ENCODE measurements at places on chromosomes 16 and 17. TPM values are rescaled to one million over a fixed set of nuclear protein-coding genes. Genes with fewer than 3 reads are reported as not detected.

DNA sequence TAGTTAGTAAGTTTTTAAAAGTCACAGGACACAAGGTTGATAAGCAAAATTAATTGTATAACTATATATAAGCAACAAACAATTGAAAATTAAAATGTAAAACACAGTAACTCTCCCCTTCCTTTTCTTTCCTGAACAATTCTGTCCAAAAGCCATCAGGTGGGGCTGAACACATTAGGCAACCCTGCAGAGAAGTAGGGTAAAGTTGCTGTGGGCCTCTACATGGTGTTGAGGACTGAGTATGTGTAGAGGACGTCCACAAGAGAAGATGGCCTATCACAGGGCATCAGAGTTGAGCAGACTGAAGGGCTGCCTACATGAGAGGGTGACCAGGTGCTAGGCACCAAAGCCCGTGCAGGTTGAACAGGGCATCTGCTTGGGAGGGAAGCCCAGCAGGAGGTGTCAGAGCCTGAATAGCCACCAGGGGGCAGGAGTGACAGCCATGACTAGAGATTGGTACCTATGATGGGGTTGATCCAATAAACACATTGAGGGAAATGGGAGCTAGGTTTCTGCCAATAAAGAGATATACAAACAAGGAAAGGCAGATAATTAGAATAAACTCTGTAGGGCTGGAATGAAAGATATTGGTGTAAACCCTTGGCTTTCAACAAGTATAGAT is 415.1 kb downstream of the NPIPA8 start:
- H3K4me1 ChIP-seq: no peaks in the 10 kb centered on the region
- no peaks in the 10 kb centered on the region for H3K27me3 ChIP-seq
- no peaks in the 10 kb centered on the region for H3K36me3 ChIP-seq
- no peak overlapping the region for H3K27ac ChIP-seq
- H3K4me3 ChIP-seq: no peak overlapping the region

The GOSR1 gene
- 48.9 TPM for total RNA-seq

DNA sequence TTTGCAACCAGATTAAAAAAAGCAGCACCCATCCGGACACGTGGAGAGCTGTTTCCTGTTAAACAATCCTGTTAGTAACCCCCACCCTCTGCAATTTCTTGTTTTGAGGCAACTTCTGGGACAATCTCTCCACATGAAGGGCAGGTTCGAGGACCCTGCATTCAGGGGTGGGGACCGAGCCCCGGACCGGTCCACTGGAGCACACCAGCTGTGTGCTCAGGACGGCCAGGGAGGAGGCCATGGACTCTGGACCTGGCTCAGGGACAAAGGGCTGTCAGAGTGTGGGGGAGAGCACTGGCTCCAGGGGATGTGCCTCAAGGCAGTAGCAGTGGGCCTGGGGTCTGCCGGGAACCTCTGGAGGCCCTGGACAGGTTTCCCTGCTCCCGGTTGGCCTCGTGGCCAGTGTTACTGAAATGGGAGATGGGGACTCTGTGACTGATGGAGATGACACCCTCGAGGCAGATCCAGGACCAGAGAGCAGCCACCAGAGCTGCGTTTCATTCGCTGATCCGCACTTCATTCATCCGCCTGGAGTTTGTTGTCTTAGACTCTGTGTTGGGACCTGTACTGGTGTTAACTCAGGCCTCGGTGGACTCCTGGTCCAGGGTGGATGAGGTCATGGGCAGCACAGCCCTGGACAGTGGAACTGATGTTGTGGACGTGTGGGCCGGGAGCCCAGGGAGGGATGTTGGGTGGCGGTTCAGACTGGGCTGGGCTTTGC is 2.9 kb upstream of the CPNE7 start:
- no peaks in the 10 kb centered on the region for H3K36me3 ChIP-seq
- peaks cover 12% of the 10 kb centered on the region for H3K4me1 ChIP-seq
- H3K27ac ChIP-seq: no peak overlapping the region
- DNase-seq: no peak
- peaks cover 28% of the 10 kb centered on the region for H3K27me3 ChIP-seq

GRCh38 chr16:74729783-74730683 is 29.4 kb upstream of the MLKL start:
- no peaks in the 10 kb centered on the region for H3K4me1 ChIP-seq
- DNase-seq: no peak
- no peaks in the 10 kb centered on the region for H3K27me3 ChIP-seq
- no peak overlapping the region for H3K27ac ChIP-seq

- H3K4me3 ChIP-seq: no peak overlapping the region
- no peaks in the 10 kb centered on the region for H3K36me3 ChIP-seq
- no peak overlapping the region for H3K27ac ChIP-seq
- H3K27me3 ChIP-seq: no peaks in the 10 kb centered on the region
- H3K4me1 ChIP-seq: no peaks in the 10 kb centered on the region
These were observed 175.3 kb downstream of the UTP18 start for GRCh38 chr17:51435641-51436091.

DNA sequence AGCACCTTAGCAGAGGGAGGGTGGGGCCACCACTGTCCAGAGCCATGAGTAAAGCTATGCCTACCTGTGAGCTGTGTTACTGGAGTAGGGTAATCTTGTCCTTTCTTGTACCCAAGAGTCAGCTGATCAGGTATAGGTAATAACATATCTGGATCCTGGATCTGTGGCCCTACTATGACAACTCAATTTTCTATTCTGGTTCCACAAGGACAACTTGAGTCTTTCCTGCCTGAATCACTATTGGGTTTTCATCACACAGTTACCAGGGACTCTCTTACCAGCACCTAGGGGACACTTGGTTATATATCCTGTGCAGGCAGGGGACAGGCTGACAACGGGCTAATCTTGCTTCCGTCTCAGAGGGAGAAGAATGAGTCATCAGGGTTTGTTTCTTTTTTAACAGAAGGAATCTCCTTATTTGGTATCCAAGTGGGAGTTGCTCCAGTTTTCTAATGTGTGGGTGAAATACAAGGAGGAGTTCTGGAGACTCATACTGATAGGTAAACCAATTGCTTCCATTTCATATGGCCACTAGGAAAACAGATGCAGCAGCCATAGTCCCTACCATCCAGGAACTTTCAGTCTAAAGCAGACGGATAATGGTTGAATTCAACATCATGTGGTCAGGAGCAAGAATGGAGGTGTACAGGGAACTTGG is 6.8 kb downstream of the ZNF267 start:
- H3K4me3 ChIP-seq: no peak overlapping the region
- no peaks in the 10 kb centered on the region for H3K27me3 ChIP-seq
- peaks cover 12% of the 10 kb centered on the region for H3K36me3 ChIP-seq
- peaks cover 37% of the 10 kb centered on the region for H3K4me1 ChIP-seq
- peak overlapping the region; percentile 39 for H3K27ac ChIP-seq

GRCh38 chr16:13245713-13246377 is 344.4 kb downstream of the SHISA9 start:
- no peak overlapping the region for H3K27ac ChIP-seq
- H3K4me3 ChIP-seq: no peak overlapping the region
- no peaks in the 10 kb centered on the region for H3K4me1 ChIP-seq
- H3K36me3 ChIP-seq: no peaks in the 10 kb centered on the region
- DNase-seq: no peak

The ASPHD1 gene
- 4.4 TPM for total RNA-seq

The CD300LF gene
- 38.0 TPM for total RNA-seq

The ORAI3 gene
- 19.5 TPM for total RNA-seq

DNA sequence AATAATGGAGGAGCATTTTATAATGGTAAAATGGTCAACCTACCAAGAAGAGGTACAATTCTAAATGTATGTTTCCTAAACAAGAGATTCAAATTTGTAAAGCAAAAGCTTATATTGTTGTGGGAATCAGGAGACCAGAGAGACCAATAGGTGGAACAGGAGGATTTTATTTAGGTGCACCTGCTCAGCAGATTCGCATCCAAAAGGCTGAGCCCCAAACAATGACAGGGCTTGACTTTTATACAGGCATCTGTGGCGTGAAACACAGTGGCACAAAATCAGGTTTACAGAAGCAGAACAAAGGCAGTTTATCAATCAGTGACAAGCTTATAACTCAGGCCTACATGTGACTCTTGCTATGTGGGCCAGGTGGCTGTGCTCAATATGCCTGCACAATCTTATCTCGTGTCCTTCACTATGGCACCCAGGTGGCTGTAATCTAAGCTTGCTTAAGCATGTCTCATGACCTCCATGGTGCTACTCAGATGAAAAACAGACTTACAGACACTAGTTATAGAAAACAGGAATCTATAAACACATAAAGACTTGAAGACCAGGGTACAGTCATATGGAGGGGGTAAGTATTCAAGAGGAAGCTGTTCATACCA is 780.2 kb upstream of the CA10 start:
- H3K4me3 ChIP-seq: no peak overlapping the region
- no peaks in the 10 kb centered on the region for H3K36me3 ChIP-seq
- H3K27me3 ChIP-seq: no peaks in the 10 kb centered on the region
- no peaks in the 10 kb centered on the region for H3K4me1 ChIP-seq
- no peak overlapping the region for H3K27ac ChIP-seq
- no peak for DNase-seq

The RAPGEFL1 gene
- total RNA-seq: 10.2 TPM

Measured in upper lobe of right lung (tissue), 1 donor.